ENCODE measurements at places on chromosomes 2 and 18.

GRCh38 chr2:54889053-54889452 lies 161.2 kb downstream of the RTN4 start:
- DNase-seq, result no peak

DNA sequence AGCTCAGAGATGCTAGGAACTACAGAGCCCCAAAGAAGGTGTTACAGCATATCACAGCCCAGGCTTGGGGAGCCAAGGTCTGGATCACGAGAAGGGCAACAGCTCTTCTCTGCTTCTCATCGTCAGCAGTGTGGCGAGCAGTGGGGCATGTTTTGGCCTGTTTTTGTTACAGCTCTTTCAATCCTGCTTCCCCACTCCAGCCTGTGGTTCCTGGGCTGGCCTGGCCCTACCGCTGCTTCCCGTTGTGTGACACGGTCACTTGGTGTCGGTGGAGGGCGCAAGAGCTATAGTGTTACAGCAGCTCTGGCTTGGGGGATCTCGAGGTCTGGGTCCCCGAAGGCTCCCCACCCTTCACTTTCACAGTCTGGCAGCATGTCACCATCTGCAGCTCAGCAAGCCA lies 870.2 kb downstream of the CBLN2 start:
- DNase-seq, result no peak

GRCh38 chr2:177529166-177529565 lies 136.6 kb downstream of the AGPS start:
- no peak for DNase-seq

GRCh38 chr2:19041434-19042041 lies 316.9 kb downstream of the OSR1 start:
- no peak for DNase-seq

DNA sequence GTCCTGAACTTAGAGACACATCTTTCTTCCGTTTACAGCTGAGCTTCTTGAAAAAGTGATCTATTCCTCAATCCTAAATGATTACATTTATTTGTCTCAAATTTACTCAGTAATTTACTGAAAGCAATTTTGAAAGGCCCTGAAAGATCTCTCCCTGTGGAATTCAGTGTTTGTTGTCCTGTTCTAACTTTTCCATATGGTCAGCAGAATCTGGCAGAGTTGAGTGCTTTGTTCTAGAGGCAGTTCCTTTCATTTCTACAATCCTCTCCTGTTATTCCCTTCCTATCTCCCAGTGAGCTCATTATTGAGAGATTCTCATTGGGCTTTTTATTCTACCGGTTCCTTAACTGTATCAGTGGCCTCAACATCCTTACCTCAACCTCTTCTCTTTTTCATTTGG lies 36.5 kb upstream of the REG3G start:
- no peak for DNase-seq

- DNase-seq, result no peak
These were observed 806.4 kb downstream of the TRIB2 start for GRCh38 chr2:13522917-13523821.

- DNase-seq, result no peak
These were observed 38.9 kb downstream of the ID2 start for GRCh38 chr2:8720741-8721140.

GRCh38 chr2:42230891-42231290 lies 61.7 kb downstream of the EML4 start:
- no peak for DNase-seq

DNA sequence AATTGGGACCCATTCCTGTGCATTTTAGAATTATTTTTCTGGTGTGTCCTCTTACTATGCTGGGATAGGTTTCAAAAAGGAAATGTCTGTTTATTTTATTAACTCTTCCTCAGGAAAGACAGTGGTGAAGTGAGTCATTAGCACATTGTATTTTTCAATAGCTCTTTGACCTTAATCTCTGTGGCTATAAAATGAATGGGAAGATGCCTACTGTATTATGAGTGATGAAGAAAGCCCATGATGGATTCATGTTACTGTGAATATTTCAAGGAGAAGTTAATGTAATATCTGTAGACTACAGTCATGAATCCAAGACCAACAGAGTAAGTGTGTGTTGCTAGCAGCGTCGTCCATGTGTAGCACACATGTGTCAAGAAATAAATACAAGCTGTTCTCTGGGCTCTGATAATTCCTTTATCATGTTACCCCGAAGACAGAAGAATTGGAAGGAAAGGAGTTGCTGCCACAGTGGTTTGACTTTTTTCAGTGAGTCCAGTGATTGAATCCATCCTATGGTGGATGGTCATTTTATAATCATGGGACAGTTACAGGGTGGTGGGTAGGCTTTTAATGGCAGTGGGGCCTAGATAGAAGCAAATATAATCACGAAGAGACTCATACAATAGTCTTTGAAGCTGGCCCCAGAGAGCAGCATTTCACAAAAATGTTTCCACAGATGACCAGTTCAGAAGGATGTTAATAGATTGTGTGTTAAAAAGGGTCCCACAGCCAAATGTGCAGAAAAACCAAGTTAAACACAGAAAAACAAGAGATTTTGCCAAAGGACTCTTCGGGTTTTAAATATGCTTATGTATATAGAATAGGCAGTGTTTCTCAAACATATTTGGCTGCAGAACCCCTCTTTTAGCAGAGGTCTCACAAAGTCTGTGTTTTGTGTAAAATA lies 239.7 kb upstream of the RASGRP3 start:
- no peak for DNase-seq

DNA sequence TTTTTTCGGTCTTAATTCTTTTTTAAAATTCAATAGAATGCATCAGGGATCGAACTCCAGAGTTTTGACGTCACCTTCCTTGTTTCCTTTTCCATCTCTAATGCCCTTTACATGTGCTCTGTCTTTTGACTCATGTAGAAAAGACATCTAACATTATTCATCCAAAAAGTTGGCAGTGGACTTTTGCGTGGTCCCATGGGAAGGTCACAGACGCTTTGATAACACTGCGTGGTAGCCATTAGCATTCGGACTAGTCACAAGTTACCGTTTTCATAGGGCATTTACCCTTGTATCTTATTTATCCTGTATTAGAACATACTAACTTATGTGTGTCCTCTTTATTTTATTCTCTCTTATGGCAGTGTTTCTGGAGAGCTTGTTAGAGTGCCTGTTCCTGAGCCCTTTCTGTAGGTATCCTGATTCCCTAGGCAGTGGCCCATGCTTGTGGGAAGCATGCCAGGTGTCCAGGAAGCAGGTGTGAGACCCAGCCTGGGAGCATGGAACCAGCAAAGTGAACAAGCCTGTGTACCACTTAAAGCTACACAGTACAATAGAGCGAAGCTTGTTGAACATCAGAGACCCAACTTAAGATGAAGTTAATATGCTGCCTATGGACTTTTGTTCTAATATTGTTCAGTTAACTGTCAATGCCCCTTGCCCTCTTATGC lies 73.6 kb upstream of the RBM44 start:
- DNase-seq, result no peak

- no peak for DNase-seq
These were observed 28.2 kb downstream of the METTL8 start for GRCh38 chr2:171405546-171405945.

GRCh38 chr2:230671117-230671516 lies 41.5 kb upstream of the CAB39 start:
- no peak for DNase-seq

DNA sequence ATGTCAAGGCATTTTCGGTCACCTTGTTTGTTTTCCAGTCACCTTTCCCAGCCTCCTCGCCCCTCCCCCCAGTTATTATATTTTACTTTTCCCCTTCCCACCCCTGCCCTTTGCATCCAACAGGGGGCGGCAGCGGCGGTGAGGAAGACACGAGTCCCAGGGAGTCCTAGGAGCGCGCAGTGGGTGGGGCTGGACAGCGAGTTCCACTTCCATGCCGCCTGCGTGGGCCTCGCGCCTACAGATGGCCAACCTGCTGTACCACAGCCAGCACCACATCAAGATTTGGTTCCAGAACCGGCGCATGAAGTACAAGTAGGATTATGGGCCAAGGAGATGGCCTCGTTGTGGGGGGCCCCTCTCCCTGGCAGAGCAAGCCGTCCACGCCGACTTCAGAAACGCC lies 37.2 kb upstream of the EVA1A start:
- DNase-seq, result no peak

Data from D341Med (cell line).